NCI-H1694 treated with DMSO at 0.1 percent for 48 hours (cell line): ENCODE measurements at places on chromosomes 13 and 19.

- no peak for DNase-seq
Observed at GRCh38 chr19:19120308-19121231, 17.7 kb downstream of the TMEM161A start.

DNA sequence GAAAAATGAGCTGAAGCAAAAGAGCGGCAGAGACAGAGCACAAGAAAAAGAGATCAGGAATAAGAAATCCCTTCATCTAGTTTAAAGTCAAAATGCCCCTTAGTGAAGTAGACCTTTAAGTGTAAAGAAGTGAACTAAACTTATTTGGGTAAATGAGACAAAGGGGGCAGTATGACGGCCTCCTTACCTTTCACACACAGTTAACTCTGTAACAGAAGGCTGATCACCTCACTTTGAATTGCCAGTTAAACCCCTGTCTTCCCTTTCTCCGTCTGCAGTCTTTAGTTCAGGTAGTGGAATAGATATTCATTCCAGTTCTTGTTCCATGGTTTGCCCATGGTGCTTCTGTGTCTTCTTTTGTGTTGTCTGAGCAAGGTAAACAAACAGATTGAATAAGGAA, 1029.8 kb downstream of the DIAPH3 start:
- no peak for DNase-seq

GRCh38 chr19:44598355-44598754, 15.0 kb upstream of the IGSF23 start:
- no peak for DNase-seq

DNA sequence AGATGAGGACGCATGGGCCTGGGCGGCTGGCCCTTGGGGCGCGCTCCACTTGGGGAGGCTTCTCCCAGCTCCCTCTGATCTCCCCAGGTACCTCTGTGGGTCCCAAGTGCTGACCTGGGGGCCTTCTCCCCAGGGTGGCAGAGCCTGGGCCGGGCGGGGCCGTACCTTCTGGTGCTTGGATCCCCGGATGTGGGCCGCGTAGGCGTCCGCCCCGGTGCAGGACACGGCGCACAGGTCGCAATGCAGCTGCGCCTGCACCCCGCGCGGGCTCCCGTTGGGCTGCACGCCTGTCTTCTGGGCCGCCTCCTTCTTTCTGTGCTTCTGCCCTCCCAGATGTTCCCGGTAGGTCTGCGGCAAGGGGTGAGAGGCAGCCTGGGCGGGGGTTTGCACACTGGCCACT, 41.1 kb upstream of the MATK start:
- no peak for DNase-seq

DNA sequence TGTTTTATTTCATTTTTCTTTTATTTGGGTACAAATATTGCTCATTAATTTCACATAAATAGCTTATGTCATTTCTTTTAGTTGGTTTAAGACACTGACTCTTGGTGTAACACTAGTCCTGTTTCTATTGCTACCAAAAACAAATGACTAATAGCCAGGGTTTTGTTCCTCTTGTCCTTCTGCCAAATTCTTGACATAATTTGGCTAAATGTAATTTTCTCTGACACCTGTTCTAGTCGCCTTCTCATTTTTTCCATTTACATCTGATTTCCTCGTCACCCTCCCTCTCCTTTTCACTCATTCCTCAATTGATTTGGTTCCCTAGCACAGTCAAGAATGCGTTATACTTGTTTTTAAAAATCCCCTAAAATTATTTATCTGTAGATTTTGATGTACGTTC, 1718.7 kb downstream of the EFNB2 start:
- DNase-seq: no peak

GRCh38 chr19:17579661-17580244, 24.3 kb downstream of the COLGALT1 start:
- DNase-seq: no peak

GRCh38 chr13:23730251-23730650, 158.9 kb downstream of the MIPEP start:
- no peak for DNase-seq

DNA sequence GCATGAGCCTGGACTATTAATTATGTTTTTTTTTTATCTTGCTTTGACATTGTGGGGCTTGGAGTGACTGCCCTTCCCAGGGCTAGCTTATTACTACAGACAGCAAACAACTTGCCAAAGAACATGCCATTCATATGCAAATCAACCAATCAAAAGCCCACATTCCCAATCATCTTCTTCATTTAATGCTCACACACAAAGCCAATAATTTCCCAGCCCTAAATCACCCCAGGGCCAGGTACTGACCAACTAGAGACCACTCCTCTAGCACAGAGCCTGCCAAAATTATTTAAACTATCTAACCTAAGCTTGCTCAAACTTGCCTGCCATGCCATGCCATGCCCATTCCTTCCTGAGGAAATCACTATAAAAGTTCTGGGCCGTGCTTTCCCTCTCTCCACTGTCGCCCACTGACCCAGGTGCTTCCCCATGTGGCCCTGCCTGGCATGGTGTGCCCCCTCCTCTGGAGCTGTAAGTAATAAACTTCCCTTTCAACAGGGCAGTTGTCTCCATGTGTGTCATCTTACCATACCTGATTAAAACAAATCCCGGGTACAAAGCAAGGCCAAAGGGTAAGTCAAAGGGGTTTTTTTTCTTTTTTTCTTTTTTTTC, 15.7 kb downstream of the PBX4 start:
- DNase-seq: no peak

- no peak for DNase-seq
Observed at GRCh38 chr13:79190932-79191331, 215.1 kb downstream of the RBM26 start.

GRCh38 chr13:81639984-81640582, 1299.2 kb upstream of the SPRY2 start:
- DNase-seq: peak; percentile 3

GRCh38 chr13:24112791-24113190, 47.7 kb upstream of the SPATA13 start:
- no peak for DNase-seq

DNA sequence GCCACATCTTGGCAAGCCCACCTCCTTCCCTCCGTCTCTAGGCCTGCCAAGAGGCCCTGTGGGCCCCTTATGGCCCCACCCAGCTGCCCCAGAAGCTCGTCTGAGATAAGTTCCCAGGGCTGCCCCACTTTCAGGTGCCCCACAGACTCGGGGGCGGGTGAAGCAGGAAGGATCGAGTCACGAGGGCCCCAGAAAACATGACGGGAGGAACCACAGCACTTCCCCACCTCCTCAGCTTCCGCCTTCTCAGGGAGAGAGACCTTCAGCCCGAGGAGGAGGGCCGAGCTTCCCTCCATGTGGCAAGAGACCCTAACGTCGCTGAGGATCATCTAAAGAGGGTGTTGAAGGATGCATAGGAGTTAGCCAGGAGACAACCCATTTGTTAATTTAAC, 4.5 kb upstream of the IL12RB1 start:
- no peak for DNase-seq

GRCh38 chr13:109273326-109273751, 513.0 kb downstream of the IRS2 start:
- DNase-seq: no peak

GRCh38 chr13:108929532-108930206, 300.3 kb downstream of the MYO16 start:
- DNase-seq: no peak

DNA sequence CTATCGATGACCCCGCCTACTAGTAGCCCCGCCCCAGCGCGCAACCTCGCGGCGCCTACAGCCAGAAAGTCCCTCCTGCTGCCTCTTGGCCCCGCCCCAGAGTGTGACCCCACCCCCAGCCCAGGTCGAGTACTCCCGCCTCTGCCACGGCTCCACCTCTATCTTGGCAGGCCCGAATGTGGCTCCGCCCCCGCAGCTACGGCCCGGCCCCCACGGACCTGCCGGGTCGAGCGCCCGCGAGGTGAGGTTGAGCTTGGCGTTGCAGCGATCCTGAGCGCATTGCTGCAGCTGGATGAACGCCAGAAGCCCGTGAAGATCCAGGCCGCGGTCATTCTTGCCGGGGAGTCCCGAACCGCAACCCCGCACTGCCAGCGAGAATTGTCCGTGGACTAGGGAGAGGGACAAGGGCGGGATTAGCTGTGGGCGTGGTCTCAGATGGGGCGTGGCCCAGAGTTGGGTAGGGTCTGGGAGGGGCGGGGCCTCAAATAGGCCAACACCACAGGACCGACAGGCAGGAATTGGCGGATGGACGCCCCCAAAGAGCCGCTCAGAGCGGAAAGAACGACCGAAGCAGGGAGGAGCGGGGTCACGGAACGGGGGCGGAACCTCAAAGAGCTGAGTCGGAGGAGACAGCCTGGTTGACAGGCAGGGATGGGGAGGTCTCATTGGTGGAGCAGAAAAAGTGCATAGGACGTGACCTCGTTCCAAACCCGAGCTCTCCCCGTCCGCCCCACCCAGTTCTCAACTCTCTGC, 1.9 kb downstream of the LYPD3 start:
- DNase-seq: peak; percentile 62

GRCh38 chr13:46593398-46593797, 40.4 kb downstream of the LRCH1 start:
- DNase-seq: no peak

- DNase-seq: no peak
Observed at GRCh38 chr13:34419025-34419424, 523.0 kb upstream of the NBEA start.

- no peak for DNase-seq
Observed at GRCh38 chr13:109529964-109530363, 256.4 kb downstream of the IRS2 start.

DNA sequence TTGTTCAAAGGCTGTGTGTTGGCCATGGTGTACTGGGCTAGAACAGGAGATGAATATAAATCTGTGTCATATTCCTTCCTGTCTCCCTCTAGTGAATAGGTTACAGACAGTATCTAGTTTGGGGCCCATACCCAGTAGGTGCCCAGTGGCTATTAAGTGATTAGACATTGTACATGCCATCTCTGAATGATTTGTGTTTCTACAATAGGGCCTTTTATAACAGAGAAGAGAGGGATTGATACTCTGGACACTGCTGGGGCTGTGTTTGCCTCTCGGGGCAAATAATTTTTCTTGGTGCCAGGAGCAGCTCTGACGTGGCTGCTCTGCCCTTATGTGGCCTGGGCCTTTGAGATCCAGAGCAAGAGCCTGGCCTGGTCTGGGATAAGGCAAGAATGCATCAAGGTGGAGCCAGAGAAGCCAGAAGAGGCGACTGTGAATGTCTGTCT, 403.1 kb downstream of the SPRY2 start:
- no peak for DNase-seq

DNA sequence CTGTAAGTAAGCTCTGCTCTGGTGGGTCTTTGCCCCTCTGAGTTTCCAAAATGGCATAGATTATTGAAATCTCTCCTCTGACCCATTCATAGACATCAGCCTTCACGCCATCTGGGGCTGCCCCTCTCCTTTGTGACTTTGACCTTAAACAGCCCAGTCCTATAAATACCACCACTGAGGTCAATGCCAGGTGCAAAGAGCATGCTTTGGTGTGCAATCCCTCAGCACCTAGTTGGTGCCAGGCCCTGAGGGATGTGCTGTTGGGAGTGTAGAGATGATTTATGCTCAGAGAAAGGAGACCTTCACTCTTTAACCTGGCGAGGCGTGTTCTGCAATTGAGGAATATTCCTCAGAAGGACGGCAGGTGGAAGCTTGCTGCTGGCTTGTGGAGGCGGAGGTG, 121.7 kb upstream of the TSHZ3 start:
- no peak for DNase-seq

DNA sequence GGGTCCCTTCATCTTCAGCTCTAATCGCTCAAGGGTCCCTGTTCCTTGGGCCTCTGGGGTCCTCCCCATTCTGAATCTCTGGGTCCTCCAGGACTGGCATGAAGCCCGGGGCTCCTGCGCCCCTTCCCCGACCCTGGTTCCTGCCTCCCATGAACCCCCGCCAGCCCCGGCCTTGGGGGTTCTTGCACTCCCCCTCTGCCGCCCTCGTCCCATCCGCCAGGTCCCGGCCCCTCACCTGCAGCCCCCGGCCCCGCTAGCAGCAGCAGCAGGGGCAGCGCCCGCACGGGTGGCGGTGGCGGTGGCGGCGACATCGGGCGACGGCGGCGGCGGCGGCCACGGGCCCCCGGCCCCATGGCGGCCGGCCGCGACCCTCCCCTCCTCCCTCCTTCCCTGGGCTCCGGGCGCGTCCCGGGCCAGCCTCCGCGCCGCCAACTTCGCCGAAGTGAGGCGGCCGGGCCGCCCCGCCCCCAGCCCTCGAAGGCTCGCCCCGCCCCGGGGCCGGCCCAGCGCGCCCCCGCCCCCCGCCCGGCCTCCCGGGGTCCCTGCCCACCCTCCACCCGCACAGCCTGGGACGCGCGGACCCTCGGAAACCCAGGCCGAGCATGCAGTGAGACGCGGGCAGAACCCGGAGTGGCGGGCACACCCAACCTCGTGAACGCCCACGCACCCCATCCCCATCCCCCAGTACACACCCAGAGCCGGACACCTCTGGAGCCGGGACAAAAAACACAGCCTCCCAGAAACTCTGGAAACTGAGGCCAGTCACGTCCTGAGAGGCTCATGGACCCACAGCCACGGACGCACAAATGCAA, at the start of gene NOTCH3:
TSS of gene NOTCH3 (minus strand) at position 443 of the 812 bp plus-strand sequence. CDS start at position 353, 90 bp downstream.
- DNase-seq: no peak

GRCh38 chr13:93199856-93200255, 26.8 kb upstream of the GPC6 start:
- no peak for DNase-seq

DNA sequence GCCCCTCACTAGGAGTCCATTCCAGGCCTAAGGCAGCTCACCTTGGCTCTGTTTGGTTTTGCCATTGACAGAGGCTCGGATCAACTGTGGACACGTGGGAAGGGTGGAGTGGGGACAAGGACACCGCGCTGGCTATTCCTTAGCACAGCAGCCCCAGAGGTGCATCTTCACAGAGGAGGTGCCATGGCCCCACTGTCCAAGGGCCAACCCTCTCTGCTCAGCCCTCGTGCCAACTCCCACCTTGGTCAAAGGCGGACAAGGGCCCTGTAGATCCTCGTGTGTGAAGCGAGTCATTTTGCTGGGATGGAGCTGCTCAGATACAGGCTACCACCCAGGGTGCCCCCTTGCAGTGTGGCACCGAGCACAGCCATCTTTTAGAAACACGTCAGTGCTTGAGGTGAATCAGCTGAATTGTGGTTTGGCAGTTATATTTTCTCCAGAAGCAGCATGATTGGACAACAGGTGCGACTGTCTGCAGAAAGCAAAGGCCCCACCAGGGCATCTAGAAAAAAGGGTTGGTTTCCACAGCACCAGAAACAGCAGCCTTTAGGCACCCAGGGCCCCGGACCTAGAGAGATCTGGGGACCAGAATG, 192.1 kb upstream of the GPR12 start:
- no peak for DNase-seq

DNA sequence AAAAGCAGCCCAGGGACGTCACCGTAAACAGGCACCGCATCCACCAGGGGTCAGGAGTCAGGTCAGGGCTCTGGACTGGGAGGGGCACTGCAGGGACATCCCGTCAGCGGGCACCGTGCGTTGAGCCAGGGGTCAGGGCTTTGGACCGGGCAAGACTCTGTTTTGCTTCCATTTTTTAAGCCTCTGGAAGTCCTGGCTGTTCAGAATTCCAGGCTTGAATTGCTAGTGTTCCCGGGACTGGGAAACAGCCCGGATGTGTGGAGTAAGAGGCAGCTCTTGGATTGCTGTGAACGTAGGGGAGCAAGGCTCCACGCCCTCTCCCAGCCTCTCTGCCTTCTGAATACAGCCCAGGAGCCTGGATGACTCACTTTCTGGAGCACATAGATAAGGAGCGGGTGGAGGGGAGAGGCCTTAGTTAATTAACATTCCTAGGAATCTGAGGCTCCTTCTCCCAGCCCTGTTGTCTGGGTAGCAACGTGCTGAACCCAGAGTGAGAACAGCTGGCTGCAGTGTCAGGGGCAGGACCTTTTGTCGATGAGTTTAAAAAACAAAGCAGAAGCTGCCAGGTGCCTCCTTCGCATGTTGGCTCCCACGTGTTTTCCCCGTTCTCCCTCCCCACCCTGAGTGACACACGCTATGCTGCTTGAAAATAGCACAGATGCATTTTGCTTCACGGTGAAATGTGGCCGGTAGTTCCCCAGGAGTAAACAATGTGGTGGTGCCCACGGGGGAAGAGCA, 21.9 kb downstream of the ATP11A start:
- DNase-seq: peak; percentile 48
